ENCODE measurements at places on chromosomes 5 and 9.

GRCh38 chr5:116583862-116584222, 9.2 kb upstream of the SEMA6A start:
- DNase-seq, result no peak

DNA sequence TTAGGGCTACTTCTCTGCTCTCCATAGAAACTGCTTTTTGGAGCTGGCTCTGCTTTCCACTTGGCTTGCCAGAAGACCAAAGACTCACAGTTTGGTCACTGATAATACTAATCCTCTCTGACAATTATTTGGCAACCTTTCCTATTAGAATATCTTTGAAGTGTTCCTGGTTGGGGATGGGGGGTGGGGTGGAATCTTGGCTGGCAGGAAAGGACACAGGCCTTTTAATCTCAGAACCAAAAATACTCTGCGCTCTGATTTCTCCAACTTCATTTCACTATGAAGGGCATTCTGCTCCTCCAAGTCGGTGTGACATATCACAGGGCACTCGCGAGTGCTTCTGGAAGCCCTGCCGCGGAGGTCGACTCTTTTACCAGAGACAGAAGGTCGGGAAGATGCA, 1329.0 kb upstream of the WWC1 start:
- no peak for DNase-seq

GRCh38 chr5:24177821-24178220, 467.0 kb downstream of the CDH10 start:
- no peak for DNase-seq

DNA sequence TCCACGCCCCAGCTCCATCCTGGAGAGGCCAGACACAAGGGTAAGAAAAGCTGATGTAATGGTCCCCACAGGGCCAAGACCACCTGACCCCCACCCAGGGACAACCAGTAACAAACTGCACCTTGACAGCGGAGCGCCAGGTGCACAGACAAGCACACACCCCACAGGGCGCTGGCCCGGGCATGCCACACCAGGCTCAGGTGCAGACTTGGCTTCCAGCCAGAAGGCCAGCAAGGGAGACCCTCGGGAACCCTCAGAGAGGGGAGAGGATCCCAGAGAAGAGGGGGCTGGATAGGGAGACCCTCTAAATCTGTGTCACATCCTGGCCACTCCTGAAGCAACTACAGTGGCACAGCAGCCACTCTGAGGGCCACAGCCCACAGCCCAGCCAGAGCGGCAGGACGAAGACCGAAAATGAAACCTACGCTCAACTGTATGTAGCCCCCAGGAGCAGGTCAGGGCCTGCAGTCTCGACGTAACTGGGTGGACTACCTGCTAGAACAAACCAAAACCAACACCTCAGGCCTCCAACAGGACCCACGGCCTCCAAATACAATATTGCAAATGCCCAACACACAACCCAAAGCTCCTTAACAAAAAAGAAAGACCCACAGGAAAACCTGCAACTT, 18.5 kb downstream of the CAMSAP1 start:
- DNase-seq, result no peak

DNA sequence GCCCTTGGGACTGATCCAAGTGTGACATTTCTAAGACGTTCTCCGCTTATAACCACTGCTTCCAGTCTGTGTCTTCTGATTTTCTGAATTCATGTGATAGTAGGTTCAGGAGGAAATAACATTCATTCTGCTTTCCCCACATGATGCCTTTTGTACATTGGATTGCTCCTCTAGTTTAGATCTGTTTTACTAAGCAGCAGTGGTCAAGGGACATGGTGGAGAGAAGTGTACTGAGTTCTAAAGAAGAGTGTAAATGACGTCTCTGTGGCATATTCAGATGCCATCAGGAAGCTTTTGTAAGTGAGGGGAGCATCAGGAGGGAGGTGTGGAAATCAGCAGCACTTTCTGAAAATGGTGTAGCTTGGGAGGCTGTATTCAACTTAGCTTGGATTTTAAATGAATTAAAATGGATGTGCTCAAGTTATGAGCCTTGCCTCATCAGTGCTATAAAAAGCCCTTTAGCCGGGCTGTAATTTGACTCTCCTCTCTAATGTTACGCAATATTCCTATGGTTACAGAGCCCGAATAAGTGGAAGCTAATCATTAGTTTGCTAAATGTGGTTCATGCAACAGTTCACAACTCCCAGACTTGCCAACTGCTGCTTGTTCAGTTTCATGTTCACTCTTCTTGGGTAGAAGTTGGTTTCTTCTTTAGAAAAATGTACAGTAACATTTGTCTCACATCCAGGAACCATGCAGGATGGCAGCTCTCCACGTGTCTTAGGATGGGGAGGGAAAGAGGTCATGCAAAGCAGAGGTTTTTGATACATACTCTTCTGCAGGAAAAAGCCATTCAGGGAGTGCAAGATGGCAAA, 281.3 kb downstream of the ARHGAP26 start:
- DNase-seq, result no peak

DNA sequence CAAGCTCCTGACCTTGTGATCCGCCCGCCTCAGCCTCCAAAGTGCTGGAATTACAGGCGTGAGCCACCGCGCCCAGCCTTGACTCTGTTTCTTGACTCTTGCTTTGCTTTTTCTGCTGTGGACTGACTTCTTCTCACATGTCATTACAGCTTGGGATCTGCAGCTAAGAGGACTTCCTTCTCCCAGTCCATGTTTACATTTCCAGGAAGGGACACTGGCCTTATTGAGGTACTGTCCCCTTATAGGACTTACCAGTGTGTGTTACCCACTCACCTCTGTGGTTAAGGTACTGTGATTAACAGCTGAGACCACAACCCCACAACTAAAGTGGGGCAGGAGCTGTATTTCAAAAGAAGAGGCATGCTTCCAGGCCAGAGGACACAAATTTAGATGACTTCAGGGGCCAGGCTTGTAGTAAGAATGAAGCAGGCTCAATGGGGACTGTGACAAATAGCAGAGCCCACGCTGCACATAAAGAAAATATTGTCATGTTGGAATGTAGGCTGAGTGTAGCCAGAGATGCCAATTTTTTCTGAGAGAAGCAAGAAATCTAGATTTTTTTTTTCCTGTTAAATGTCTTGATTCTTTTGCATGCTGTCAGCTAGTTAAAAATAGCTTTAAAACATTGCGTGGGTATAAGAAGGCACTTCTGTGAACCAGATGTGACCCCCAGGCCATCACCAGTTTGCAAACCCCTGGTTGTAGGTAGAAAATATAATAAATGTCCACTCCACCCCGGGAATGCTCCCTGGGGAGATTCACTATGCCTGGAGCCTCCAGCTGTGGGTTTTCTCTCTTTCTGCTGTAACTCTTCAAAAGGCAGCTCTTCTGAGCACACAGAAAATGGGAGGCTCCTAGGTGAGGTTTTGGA, 75.0 kb downstream of the PTPDC1 start:
- DNase-seq, result no peak

GRCh38 chr9:135516132-135516860, 4.9 kb upstream of the LCN1 start:
- DNase-seq, result no peak

DNA sequence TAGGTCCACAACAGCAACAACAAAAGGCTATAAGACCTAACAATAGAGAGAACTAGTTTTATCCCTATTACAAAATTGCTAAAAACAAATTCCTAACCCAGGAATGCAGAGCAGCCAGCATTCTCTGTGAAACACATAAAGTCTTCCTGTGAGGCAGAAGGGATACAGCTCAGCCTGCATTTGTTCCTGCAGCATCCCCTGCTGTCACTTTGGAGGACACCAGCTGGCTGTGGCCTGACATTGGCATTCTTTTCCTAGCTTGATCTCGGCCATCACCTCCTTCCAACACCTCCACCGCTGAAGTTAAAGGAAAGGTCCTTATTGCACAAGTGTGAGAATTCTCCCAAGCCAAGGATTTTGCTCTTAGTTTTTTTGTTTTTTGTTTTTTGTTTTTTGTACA, 186.1 kb downstream of the SNCAIP start:
- no peak for DNase-seq

DNA sequence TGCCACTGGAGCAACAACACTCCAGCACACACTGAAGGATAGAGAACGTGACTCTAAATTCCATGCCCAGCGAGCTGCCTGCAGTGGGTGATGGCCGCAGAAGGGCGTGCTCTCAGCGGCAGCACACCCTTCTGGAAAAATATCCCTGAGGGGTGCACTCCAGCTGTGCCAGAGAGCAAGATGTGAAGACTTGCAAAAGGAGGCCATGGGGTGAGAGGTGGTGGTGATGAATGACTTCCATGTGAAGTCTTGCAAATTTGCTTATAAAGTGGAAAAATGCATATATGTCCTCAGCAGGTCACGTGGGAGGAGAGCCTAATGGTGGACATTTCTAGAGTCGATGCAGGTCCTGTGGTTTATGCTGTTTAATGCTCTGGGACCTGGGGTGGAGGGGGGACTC, 39.8 kb upstream of the COL5A1 start:
- DNase-seq, result no peak

DNA sequence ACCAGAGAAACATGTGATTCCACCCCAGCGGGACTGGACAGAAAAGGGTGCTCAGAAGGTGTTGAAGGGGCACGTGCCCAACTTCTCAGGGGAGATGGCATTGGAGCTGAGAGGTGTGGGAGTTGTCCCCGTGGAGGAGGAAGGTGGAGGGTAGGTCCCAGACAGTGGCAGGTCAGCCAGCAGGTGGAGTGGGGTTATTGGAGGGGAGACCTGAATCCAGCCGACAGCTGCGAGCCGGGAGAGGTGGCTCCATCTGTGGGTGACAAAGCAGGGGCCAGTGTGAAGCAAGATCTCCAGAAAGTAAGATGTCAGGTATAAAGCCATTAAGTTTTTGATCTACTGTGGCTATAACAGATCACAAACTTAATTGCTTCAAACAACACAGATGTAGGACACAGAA, 75.1 kb downstream of the HRH2 start:
- DNase-seq, result no peak
